ENCODE measurements at places on chromosomes 2 and 18.

DNA sequence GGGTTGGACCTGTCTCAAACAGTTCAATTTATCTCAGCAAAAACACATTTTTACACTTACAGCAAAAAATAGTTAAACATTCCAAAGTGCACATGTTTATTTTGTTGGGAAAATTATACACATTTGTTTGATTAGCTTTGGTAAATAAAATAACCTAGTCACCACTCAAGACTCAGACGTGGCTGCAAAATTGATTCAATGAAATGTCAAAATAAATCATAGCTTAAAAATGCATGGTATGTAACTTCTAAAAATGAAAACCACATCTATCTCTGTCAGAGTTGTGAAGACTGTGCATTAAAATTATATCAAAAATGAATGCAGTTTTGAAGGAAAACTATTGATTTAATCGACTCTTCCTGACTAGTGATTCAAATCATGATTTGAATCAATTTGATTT lies 56.7 kb downstream of the GALNT14 start:
- DNase-seq: no peak

GRCh38 chr2:236449167-236449761 lies 120.4 kb upstream of the ACKR3 start:
- DNase-seq: no peak

DNA sequence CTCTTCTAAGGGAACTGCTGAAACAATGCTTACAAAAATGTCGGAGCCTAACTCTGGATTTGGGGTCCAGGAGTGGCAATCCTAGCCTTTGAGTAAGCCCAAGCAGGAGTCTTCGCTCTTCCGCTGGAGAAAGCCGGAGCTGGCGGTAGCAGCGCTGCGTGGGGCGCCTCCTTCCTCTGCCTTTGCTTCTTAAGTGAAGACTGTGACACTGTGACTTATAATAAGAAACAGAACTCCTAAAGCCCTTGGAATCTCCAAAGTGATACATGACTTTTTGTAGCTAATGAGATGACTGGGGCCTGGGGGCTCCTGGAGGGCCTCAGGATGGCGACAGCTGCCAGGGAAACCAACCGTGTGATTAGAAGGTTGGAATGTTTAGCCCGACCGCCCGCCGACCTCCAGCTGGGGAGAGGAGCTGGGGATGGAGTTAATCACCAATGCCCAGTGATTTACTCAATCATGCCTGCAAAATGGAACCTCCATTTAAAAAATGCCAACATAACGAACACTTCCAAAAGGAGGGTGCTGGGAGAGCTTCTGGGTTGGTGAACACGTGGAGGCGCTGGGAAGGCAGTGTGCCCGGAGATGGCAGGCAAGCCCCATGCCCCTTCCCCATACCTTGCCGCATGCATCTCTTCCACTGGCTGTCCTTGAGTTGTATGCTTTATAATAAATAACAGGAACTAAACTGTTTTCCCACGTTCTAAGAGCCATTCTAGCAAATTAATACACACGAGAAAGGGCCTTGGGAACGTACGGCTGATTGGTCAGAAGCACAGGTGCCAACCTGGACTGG lies 29.0 kb upstream of the MAL start:
- no peak for DNase-seq

DNA sequence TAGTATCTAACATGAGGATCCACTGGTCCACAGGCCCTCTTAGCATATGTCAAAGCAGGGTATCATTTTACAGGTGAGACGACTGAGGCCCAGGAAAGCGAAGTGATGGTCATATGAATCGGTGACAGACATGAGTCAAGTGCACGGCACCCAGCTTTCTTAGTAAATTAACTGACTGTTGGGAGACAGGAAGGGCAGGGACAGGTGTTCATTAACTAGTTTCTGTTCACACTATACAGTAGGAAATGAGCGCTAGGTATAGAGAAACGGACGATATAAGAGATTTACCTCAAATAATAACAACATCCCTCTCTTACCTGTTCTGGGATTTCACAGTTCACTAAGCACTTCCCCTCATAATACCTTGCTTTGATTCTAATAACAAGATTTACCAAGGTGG lies 1.7 kb upstream of the SMARCAL1 start:
- no peak for DNase-seq

- DNase-seq: peak; percentile 32
Measured at GRCh38 chr2:144596073-144596871, 76.4 kb upstream of the ZEB2 start.

- no peak for DNase-seq
Measured at GRCh38 chr18:79531386-79531785, 135.7 kb downstream of the NFATC1 start.

- no peak for DNase-seq
Measured at GRCh38 chr2:44602446-44602845, 240.7 kb downstream of the CAMKMT start.

DNA sequence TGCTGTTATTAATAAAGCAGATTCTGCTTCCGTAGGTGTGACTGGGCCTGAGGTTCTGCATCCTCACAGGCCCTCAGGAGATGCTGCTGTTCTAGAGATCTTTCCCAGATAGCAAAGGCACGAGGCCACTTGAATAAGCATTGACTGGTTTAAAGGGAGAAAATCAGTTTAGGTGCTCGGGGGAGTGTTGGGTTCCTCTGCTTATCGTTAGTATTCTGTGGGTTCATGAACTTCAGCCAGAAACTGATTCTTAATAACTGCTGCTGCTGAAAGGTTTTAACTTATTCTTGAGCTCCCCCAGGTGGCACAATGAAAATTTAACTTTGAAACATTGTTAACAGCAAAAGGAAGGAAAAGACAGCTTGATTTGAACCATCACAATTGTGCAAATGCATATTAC lies 56.9 kb downstream of the ITGA6 start:
- DNase-seq: no peak

GRCh38 chr2:128625963-128626759 lies 307.5 kb upstream of the HS6ST1 start:
- DNase-seq: no peak

GRCh38 chr18:22367303-22367702 lies 50.4 kb downstream of the CTAGE1 start:
- no peak for DNase-seq

DNA sequence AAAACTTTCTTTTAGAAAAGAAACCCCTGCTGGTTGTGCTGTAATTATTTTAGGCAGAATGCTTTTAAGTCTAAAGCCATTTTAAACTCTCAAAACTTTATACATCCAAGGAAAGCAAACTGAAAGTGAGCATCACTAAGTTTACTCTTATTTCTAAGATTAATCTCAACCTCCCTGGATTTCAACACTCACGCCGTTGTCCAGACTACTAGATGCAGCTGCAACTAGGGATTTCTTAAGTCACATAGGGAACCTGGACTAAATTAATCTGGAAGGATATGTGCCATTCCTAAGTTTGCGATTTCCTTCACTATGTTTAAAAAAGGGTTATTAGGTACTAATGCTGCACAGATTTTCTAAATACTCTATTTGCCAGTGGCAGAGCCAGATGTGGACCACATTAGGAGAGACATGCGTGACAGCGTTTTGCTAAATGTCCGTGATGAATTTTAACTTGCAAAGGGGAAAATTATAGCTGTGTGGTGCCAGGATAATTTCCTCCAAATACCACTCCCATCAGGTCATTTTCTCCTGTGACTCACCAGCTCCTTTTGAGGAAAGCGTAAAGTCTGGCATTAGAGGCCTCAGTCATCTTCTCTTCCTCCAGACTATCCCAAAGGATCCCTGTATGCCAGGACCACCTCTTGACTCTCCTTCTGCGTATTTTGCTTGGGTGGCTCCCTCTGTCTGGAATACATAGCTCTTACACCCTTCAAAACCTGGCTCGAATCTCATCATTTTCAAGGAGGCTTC lies 143.7 kb downstream of the ATL2 start:
- DNase-seq: no peak

GRCh38 chr2:196681510-196681909 lies 42.0 kb downstream of the CCDC150 start:
- DNase-seq: peak; percentile 3

DNA sequence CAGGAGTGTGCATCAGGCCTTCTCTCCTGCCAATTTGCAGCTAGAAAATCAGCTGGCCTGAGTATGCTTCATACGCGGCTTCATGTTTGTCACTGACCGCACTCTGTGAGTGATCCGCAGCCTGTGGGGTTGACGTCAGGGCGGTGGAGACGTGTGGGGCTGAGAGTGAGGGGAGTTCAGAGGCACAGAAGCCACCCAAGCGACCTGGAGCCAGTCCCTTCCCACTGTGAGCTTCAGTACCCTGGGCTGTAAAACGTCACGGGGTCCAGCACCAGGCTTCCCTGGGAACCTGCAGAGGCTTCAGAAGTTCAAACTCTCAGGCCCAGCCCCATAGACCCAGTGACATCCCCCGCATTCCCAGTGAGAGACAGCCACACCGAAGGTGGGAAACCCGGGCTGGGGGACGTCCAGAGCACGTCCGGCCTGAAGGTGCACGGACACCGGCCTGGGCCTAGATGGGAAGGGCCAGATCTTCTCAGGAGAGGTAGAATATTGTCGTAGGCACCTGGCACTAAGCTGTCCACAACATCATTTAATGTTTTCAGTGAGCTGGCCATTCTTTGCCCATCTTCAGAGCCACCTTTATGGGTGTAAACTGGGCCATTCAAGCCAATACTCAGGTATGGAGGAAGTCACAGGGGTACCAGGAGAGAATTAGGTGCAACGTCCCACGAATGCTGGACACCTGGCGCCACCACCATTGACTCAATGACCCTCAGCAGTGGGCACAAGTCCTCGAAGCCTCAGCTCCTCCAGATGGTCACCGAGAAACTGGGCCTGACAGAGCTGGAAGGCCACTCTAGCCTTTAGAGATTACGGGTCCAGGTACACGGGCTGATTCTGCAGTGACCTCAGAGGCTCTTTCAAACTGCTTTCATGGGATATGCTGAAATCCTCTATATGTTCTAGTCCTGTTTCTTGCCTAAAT lies 235.6 kb upstream of the MYT1L start:
- no peak for DNase-seq

DNA sequence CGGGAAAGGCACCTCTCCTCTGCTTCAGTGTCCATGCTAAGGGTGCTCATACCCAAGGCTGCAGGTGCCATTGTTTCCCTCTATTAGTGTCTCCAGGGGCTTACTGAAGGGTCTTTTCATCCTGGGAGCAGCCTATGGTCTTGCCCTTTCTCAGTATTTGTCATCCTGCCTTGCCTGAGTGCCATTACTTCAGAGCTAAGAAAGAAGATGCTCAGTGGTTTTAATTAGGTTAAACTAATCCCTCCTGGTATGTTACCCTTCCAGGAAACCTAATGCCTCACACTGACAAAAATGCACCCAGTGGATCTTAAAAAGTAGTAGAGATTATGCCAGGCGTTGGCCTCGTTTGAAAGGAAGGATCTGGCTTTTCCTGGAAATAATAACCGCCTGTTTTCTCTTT lies 151.4 kb downstream of the LRRTM1 start:
- no peak for DNase-seq

DNA sequence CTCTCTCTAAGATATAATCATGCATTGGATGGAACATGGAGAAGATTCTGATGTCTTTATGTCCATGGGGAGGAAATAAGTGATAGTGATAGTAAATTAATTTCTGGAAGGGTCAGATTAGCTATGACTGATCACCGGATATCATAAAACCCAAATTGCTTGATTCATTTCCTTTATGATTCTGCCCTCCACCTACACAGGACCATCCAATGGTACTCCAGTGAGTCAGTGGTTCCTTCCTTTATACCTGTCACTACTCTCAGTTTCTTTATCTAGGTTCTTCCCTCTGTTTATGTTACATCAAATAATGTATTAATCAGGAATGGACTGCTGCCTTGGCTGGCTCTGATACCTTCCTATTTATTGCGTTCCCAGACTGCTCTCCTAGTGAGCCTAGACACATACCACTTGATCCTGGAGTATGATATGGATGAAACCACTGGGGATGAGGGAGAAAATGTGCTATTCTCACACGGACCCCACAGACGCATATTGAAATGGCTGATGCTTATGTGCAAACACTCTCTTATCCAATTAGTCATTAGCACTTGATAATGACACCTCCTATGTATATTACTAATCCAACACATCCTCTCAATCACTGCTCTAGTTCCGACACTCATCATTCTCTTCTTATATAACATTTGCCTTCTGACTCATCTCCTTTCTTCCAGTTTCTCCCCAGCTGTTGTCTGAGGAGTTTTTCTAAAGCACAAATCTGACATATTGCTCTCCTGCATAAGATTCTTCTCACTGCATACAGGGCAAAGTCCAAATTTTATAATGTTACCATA lies 315.6 kb downstream of the INSIG2 start:
- no peak for DNase-seq

DNA sequence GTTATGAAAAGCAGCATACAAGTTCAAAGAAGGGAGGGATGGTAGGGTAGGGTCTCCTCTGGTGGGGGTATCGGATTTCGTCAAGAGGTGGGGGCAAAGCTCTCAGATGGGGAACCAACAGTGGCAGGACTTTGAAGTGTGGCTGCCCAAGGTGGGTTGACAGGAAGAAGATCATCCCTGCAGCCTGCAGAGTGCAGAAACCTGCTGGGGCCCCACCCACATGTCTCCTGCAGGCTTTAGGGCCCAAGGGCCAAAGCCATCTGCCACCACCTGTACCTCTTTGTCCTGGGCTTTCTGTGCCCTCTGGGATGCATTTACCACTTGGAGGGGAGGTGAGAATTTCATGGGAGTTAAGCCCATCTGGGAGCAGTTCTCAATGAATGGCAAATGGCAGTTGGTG lies 42.7 kb downstream of the KCNF1 start:
- no peak for DNase-seq

DNA sequence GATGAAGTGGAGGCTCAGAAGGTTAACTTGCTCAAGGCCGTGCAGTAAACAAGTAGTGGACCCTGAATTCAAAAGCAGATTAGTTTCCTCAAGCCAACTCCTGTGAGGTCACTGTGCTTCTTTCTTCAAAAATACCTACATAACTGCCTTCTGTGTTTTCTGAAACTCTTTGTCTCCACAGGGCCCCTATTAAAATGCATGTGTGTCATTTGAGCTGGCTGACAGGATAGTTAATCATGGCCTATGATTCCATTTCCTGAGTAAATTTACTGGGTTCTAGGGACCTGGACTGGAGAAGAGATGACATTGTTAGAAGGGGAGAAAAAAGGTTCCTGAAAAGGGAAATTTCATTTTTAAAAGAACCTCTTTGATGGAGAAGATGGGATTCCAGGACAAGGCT lies 12.9 kb upstream of the DTNA start:
- DNase-seq: no peak

- peak; percentile 3 for DNase-seq
Measured at GRCh38 chr2:127525691-127526131, 578 bp downstream of the IWS1 start.

- peak; percentile 27 for DNase-seq
Measured at GRCh38 chr2:163736433-163737189, 803 bp upstream of the FIGN start.

DNA sequence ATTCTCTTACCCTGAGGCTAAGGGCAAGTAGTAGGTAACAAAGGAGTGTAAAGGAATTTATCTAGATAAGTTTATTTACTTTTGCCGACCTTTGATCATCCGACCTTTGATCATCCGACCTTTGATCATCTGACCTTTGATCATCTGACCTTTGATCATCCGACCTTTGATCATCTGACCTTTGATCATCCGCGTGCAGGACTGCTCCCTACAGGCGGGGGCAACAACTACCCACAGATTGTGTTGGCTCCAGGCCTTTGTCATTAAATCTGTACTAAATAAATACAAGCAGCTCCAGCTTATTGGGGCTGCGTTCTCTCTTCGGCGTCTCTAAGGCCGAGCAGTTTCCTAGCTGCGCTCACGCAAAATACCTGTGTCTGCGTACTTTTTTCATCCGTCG lies 56.6 kb downstream of the ZNF638 start:
- no peak for DNase-seq

GRCh38 chr2:38194751-38195150 lies 118.8 kb upstream of the CYP1B1 start:
- DNase-seq: no peak

- DNase-seq: no peak
Measured at GRCh38 chr2:205465791-205466190, 216.5 kb upstream of the NRP2 start.

GRCh38 chr2:208359632-208359986 lies 47.0 kb upstream of the PTH2R start:
- no peak for DNase-seq
